ENCODE measurements at places on chromosomes 5 and 9. TPM values are rescaled to one million over a fixed set of nuclear protein-coding genes. Genes with fewer than 3 reads are reported as not detected.
A peak's percentile ranks its signal among the peaks of the same experiment; 100 is the strongest.

- peak; percentile 24 for DNase-seq
- no peaks in the 10 kb centered on the region for H3K4me1 ChIP-seq
- H3K27ac ChIP-seq, result peak overlapping the region; percentile 26
- no peak overlapping the region for H3K4me3 ChIP-seq
- H3K27me3 ChIP-seq, result no peaks in the 10 kb centered on the region
Measured at GRCh38 chr9:86636519-86636918, 282.3 kb upstream of the TUT7 start.

GRCh38 chr5:14467251-14467650 is 114.3 kb upstream of the OTULINL start:
- no peak overlapping the region for H3K4me3 ChIP-seq
- no peaks in the 10 kb centered on the region for H3K4me1 ChIP-seq
- no peaks in the 10 kb centered on the region for H3K27me3 ChIP-seq
- no peaks in the 10 kb centered on the region for H3K36me3 ChIP-seq
- H3K27ac ChIP-seq, result no peak overlapping the region

DNA sequence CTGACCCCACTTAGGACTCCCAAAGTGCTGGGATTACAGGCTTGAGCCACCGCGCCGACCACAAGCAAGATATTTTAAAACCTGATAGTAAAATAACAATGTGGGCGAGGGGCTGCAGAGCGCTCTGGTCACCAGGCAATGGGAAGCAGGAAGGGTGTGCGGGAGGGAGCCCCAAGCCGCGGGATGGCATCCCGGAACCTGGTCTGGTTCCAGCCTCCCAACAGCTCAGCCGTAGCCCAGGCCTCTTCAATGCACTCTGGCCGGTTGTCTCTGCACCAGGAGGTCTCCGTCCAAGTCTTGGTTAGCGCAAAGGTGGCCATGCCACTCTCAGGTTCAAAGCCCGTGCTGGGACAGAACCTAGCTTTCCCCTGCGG is 694 bp upstream of the UAP1L1 start:
- no peak for DNase-seq
- no peaks in the 10 kb centered on the region for H3K27me3 ChIP-seq
- H3K4me1 ChIP-seq, result no peaks in the 10 kb centered on the region
- H3K36me3 ChIP-seq, result no peaks in the 10 kb centered on the region
- H3K4me3 ChIP-seq, result peak overlapping the region; percentile 41

- no peaks in the 10 kb centered on the region for H3K27me3 ChIP-seq
- no peak for DNase-seq
- H3K36me3 ChIP-seq, result no peaks in the 10 kb centered on the region
- peak overlapping the region; percentile 47 for H3K27ac ChIP-seq
- no peak overlapping the region for H3K4me3 ChIP-seq
Measured at GRCh38 chr9:106287091-106287631, 575.8 kb upstream of the ZNF462 start.

Gene FANCG
- total RNA-seq, result 9.9 TPM

Gene HABP4
- total RNA-seq, result 4.1 TPM

Gene FAM174A
- total RNA-seq, result 8.2 TPM

DNA sequence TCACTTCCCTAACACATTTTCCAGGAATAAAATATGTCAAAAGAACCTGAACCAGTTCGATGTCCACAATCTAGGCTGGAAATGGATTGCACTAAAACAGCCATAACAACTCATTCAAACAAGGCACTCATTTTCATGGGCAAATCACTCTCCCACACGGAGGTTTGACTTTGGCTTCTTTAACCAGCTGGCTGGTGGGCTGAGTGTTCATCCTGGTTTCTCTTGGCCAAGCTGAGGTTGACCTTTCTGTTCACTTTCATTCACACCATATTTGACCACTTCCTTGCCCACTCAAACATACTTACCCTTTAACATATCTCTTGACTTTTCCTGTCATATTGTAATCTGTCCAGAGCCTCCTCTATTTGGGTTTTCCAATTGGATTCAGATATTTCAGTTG is 5.4 kb downstream of the IL7R start:
- no peaks in the 10 kb centered on the region for H3K36me3 ChIP-seq
- H3K27me3 ChIP-seq, result no peaks in the 10 kb centered on the region
- no peak overlapping the region for H3K27ac ChIP-seq
- DNase-seq, result no peak
- no peak overlapping the region for H3K4me3 ChIP-seq

Gene NXNL2
- 32.4 TPM for total RNA-seq

DNA sequence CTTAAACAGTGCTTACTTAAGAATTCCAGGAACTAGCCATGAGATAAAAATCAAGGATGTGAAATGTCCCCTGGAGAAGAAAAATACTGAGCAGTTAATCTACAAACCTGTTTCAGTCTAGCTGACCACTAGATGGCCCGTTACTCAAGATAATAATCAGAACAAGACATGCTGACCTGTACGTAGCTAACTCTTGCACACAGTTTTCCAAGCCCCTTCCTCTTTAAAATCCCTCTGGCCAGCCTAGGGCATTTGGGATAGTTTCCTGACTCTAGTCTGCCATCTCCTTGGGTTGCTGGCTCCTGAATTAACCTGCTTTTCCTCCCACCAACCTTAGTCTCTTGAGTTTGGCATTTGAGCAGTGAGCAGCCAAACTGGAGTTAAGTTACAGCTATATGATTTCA is 59.2 kb upstream of the TRAF1 start:
- no peaks in the 10 kb centered on the region for H3K36me3 ChIP-seq
- no peak overlapping the region for H3K4me3 ChIP-seq
- no peak for DNase-seq

- H3K4me3 ChIP-seq, result no peak overlapping the region
- no peak for DNase-seq
- H3K27ac ChIP-seq, result no peak overlapping the region
Measured at GRCh38 chr5:65892801-65893200, 33.6 kb upstream of the ERBIN start.

DNA sequence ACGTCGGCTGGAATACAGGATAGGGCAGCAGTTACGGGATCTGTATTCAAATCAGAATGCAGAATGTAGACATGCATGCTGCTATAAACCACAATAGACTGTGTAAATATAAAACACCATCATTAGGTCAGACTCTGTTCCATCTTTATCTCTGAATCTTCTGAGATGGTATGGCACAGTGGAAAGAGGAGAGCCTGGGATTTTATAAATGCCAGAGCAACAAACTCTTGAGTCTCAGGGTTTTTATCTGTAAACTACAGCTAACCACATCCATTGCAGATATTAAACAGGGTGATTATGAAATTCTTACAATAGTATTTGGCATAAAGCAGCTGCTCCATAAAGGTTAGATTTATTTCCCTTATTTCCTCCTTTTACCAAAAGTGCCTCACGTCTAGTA is 108.7 kb downstream of the ZDHHC21 start:
- H3K4me3 ChIP-seq, result no peak overlapping the region
- H3K27ac ChIP-seq, result no peak overlapping the region

Gene CCNJL
- under 0.01 TPM for total RNA-seq

- H3K36me3 ChIP-seq, result no peaks in the 10 kb centered on the region
- H3K27me3 ChIP-seq, result no peaks in the 10 kb centered on the region
- H3K27ac ChIP-seq, result no peak overlapping the region
- no peak overlapping the region for H3K4me3 ChIP-seq
- no peaks in the 10 kb centered on the region for H3K4me1 ChIP-seq
Measured at GRCh38 chr5:20615888-20616563, 628.0 kb upstream of the CDH18 start.

GRCh38 chr9:12765088-12765798 is 9.6 kb upstream of the LURAP1L start:
- no peaks in the 10 kb centered on the region for H3K36me3 ChIP-seq
- H3K4me1 ChIP-seq, result no peaks in the 10 kb centered on the region
- no peak overlapping the region for H3K4me3 ChIP-seq

- H3K4me1 ChIP-seq, result no peaks in the 10 kb centered on the region
- DNase-seq, result no peak
- H3K36me3 ChIP-seq, result no peaks in the 10 kb centered on the region
- H3K27ac ChIP-seq, result no peak overlapping the region
Measured at GRCh38 chr5:113548396-113548795, 34.9 kb downstream of the YTHDC2 start.

Gene EGFLAM
- total RNA-seq, result 0.26 TPM

Gene CENPK
- total RNA-seq, result not detected

Gene MUSK
- 11.5 TPM for total RNA-seq

GRCh38 chr5:67728326-67728890 is 487.1 kb upstream of the PIK3R1 start:
- H3K27me3 ChIP-seq, result no peaks in the 10 kb centered on the region
- H3K27ac ChIP-seq, result no peak overlapping the region
- H3K36me3 ChIP-seq, result no peaks in the 10 kb centered on the region
- no peak overlapping the region for H3K4me3 ChIP-seq
- H3K4me1 ChIP-seq, result no peaks in the 10 kb centered on the region
- DNase-seq, result no peak

- no peak for DNase-seq
- H3K4me3 ChIP-seq, result no peak overlapping the region
- no peaks in the 10 kb centered on the region for H3K4me1 ChIP-seq
- H3K36me3 ChIP-seq, result no peaks in the 10 kb centered on the region
Measured at GRCh38 chr5:116581910-116582309, 7.3 kb upstream of the SEMA6A start.

Gene RGS7BP
- 3.9 TPM for total RNA-seq

Gene PTPA
- total RNA-seq, result 28.9 TPM

Gene LURAP1L
- total RNA-seq, result 7.1 TPM

GRCh38 chr9:99947395-99947794 is 40.9 kb downstream of the STX17 start:
- no peak for DNase-seq
- no peaks in the 10 kb centered on the region for H3K4me1 ChIP-seq
- no peak overlapping the region for H3K4me3 ChIP-seq
- no peak overlapping the region for H3K27ac ChIP-seq
- no peaks in the 10 kb centered on the region for H3K27me3 ChIP-seq

Gene SLC36A2
- not detected for total RNA-seq

- DNase-seq, result no peak
- H3K27ac ChIP-seq, result no peak overlapping the region
- no peaks in the 10 kb centered on the region for H3K36me3 ChIP-seq
- H3K27me3 ChIP-seq, result no peaks in the 10 kb centered on the region
- peaks cover 34% of the 10 kb centered on the region for H3K4me1 ChIP-seq
Measured at GRCh38 chr9:130197888-130198287, 25.7 kb downstream of the NCS1 start.

Gene C7
- total RNA-seq, result 410 TPM

- H3K27ac ChIP-seq, result no peak overlapping the region
- no peak overlapping the region for H3K4me3 ChIP-seq
- no peaks in the 10 kb centered on the region for H3K27me3 ChIP-seq
- H3K4me1 ChIP-seq, result no peaks in the 10 kb centered on the region
Measured at GRCh38 chr5:8845296-8845695, 700.6 kb downstream of the SEMA5A start.

Gene LCN1
- total RNA-seq, result 2.2 TPM

Gene AK8
- 1.9 TPM for total RNA-seq

DNA sequence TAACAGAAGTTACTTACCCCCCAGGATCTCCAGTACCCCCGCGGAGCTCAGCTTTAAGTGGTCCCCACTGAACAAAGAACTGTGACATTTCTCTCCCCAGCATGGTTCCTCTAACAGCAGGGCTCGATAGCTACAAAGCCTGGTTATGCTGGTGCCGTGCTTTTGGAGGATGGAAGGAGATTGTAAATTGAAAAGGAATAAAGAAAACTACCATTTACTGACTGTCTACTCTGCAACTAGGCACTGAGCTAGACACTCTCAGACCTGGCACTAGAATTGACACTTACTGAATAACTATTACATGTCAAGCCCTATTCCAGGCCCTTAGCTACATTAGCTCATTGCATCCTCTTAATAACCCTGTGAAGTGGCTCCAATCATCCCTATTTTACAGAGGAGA is 145.3 kb downstream of the TTLL11 start:
- no peak overlapping the region for H3K27ac ChIP-seq
- H3K4me1 ChIP-seq, result no peaks in the 10 kb centered on the region
- H3K27me3 ChIP-seq, result no peaks in the 10 kb centered on the region

DNA sequence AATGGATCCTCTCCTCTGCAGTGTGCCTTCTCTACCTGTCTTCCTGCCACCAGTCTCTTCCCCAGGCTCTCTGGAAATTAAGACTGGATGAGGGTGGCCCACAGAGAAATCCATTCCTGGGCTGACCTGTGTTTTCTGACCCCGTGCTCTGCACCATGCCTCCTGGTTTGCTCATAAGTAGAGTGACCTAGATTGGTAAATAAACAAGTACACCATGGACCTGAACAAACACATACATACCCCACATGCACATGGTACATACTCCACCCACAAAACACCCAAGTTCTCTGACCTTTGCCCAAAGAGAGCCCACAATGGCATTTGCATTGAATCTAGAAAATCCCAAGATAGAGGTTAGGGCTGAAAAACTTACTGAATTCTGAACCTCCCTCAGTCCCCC is 77.5 kb upstream of the PLPP6 start:
- no peak overlapping the region for H3K4me3 ChIP-seq
- no peaks in the 10 kb centered on the region for H3K4me1 ChIP-seq
- H3K27me3 ChIP-seq, result no peaks in the 10 kb centered on the region

Gene PCDHA13
- 0.70 TPM for total RNA-seq

- H3K36me3 ChIP-seq, result no peaks in the 10 kb centered on the region
- no peak overlapping the region for H3K4me3 ChIP-seq
- no peak for DNase-seq
- no peak overlapping the region for H3K27ac ChIP-seq
- H3K27me3 ChIP-seq, result no peaks in the 10 kb centered on the region
- H3K4me1 ChIP-seq, result no peaks in the 10 kb centered on the region
Measured at GRCh38 chr9:76691517-76692313, 72.5 kb upstream of the PCA3 start.

GRCh38 chr5:179608131-179608581 is 15.3 kb downstream of the HNRNPH1 start:
- peak overlapping the region; percentile 7 for H3K27ac ChIP-seq
- no peaks in the 10 kb centered on the region for H3K4me1 ChIP-seq
- no peaks in the 10 kb centered on the region for H3K36me3 ChIP-seq
- H3K27me3 ChIP-seq, result no peaks in the 10 kb centered on the region
- DNase-seq, result no peak

Gene TEX48
- total RNA-seq, result not detected

GRCh38 chr5:29508131-29508530 is 1685.4 kb upstream of the CDH6 start:
- H3K36me3 ChIP-seq, result no peaks in the 10 kb centered on the region
- no peak overlapping the region for H3K4me3 ChIP-seq
- no peaks in the 10 kb centered on the region for H3K27me3 ChIP-seq
- no peak for DNase-seq
- no peak overlapping the region for H3K27ac ChIP-seq

DNA sequence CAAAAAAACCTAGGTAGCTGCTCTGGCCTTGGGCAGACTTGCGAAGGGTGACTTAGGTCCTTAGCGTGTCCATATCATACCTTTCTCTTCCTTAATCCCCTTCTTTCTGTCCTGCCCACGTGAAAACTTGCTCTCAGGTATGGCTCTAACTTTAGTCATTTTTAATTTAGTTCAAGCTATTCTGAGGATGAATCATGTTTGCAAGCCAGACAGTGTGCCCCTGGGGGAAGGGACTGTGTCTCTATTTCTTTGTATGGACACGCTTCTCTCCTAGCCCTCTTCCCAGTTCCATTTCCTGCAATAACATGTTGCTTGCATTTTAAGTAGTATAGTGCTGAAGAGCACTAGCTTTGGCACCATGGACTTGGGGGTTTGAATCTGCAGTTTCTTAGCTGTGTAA is 120.6 kb downstream of the PTTG1 start:
- no peaks in the 10 kb centered on the region for H3K36me3 ChIP-seq
- no peak overlapping the region for H3K27ac ChIP-seq
- no peaks in the 10 kb centered on the region for H3K27me3 ChIP-seq

Measured in uterus (tissue), 4 donors.